ENCODE measurements at places on chromosomes 6 and 20. TPM values are rescaled to one million over a fixed set of nuclear protein-coding genes. Genes with fewer than 3 reads are reported as not detected.

Gene KHDC1L
- total RNA-seq = 0.80 TPM

Gene PRPF6
- 87.2 TPM for total RNA-seq

Gene SLC24A3
- total RNA-seq = not detected

Gene PRR18
- total RNA-seq = not detected

Gene DEFB126
- total RNA-seq = not detected

Gene LY6G5C
- total RNA-seq = 1.6 TPM

Gene SAPCD1
- total RNA-seq = 6.0 TPM

Gene ZHX3
- 14.0 TPM for total RNA-seq

Gene ARHGAP18
- total RNA-seq = 4.1 TPM

Measured in PC-3 (cell line).